ENCODE measurements at places on chromosomes 5 and 9.

DNA sequence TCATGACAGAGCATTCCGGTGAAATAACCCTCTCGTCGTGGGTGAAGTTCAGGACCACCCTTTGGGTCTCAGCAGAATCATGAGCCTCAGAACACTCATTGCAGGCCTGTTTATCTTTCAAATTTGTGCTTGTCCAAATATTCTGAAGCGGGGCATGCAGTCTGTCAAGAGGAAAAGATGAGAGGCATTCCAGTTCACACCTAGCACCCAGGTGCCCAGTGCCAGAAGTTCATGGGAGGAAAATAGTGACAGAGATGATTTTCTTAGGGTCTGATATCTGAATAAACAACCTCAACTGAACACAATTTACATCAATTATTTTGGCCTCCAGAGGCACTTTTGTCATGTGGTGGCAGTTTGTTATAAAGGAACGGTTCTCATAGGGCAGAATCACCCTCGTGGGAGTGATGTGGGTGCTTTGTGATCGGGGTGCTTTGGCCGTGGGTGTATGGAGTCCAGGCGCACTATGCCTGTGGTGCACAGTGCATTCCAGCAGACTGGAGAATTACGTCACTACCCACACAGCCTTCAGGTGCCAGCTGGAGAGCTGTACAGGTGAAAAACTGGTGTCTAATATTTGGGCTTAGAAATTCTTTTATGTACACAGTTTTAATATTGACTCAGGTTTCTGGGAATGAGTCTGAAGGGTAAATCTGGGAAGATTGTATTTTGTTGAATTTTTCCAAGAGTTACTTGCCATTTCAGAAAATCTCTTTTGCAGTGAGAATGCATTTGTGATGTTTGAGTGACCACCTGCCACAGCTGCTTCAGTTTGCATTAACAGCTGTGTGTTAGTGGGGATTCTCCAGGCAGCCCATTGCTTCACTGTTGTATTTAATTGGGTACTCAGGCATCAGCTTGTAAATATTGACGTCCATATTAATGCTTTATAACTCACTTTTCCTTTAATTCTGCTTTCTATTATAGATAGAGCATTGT, 289.3 kb downstream of the FANCC start:
- no peak for DNase-seq

- DNase-seq, result no peak
Measured at GRCh38 chr9:93910598-93910997, 44.6 kb downstream of the BARX1 start.

GRCh38 chr9:120833325-120833724, 9.4 kb downstream of the PSMD5 start:
- DNase-seq, result no peak

GRCh38 chr9:88051138-88051537, 76.8 kb upstream of the CDK20 start:
- no peak for DNase-seq

DNA sequence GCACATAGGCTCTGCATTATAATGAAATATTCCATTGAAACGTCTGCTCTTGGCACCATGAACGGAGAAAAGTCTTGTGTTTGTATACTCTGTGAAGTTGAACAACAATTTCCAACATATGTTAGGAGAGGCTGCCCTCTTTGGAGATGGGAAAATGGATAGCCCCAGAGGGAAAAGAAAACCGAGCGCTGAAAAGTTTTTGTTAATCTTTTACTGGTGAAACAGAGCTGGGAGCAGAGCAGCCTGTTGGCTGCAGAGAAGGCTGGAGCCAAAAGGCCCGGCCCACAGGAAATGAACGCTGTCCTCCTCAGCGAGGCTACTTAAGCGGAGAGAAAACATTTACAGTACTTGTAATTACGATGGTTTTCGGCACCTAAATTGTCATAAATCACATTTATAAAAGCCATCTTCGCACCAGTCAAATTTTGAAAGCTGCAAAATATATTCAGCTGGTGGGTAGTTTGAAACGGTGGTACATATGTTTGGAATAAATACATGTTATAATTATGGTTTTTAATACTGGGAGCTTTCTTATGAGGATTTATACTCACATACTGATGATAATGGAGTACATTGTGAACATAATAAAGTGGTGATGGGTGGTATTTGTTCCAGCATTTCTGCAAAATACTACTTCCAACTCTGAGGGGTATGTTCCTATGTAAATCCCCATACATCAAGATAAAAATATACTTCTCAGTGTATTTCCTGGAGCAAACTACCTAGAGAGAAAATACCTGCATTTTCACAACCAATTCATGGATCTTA, 129.6 kb upstream of the CNTLN start:
- DNase-seq, result no peak

DNA sequence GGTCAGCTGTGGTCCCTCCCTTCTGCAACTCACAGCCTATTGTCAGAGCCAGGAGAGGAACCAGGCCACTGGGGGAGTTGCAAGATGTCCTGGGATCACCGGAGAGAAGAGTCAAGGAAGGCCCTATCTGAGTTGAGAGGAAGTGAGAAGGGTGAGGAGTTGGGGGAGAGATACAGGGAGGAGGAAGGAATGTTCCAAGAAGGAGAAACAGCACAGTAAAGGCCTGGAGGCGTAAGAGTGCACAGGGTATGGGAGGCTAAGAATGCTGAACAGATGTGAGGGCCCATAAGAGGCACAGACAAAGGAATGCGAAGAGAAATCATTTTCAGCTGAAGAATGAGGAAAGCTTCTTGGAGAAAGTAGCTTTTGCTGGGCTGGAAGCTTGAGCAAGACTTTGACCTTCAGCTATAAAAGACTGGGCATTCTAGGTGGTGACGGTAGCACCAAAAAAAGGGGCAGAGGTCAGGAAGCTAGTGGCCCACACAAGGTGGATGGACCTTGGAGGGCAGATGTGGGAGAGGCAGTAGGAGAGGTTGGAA, 21.6 kb upstream of the CSF1R start:
- no peak for DNase-seq

DNA sequence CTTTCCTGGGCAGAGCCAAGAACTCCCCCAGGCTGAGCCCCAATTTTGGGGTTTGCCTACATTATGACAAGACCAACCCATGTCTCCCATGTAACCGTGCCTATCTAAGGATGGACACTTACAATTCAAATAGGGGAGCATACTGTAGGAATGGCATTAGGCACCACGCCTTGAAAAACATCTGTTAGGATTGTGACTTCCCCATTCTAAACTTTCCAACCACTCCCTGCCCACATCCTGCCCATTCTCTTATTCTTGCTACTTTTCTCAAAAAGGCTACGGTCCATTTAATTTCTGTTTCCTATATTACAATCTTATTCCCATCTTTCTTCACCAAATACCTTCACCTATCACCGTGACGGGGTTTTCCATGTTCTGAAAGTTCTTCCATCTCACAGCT, 99.2 kb downstream of the LPAR1 start:
- DNase-seq, result no peak

- no peak for DNase-seq
Measured at GRCh38 chr5:146513462-146513861, 2.5 kb downstream of the GPR151 start.

DNA sequence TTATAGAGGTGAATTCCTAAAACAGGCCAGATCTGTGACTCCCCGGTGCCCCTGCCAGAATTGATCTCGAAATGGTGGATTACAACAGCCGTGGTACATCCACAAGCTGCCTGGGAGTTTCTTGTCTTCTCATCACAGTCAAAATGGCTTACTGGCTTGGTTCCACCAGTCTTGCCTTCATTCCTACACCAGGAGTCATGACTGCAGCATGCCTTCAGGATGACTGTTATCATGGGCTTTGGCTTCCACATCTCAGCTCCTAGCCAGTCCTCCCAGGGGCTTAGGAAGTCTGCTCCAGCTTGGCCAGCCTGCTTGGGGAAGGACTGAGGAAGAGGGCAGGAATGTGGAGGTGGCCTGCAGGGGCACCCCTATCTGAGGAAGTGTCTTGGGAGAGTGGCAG, 132.9 kb upstream of the NR3C1 start:
- no peak for DNase-seq

- DNase-seq, result no peak
Measured at GRCh38 chr9:126517833-126518356, 95.8 kb upstream of the LMX1B start.

DNA sequence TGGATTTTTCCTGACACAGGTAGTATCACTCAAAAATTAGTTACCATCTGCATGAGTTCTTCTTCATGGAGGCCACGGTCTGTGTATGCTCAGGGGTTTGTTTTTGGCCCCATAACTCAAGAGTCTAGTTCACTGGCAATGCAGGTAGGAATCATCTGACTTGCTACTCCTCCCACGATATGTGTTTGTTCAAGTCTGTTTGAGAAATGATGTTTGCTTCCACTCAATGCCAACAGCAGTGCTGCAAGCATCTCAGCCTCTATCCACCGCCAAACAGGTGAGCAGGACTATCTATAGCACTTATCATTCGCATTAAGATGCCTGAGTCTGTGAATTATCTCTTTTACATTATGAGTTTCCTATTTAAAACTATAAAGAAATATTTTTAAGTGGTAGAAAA, 264.8 kb upstream of the PTGER4 start:
- DNase-seq, result no peak

GRCh38 chr5:172498431-172499129, 44.3 kb upstream of the SH3PXD2B start:
- no peak for DNase-seq

- DNase-seq, result no peak
Measured at GRCh38 chr5:149792540-149793255, 62.6 kb downstream of the PPARGC1B start.

DNA sequence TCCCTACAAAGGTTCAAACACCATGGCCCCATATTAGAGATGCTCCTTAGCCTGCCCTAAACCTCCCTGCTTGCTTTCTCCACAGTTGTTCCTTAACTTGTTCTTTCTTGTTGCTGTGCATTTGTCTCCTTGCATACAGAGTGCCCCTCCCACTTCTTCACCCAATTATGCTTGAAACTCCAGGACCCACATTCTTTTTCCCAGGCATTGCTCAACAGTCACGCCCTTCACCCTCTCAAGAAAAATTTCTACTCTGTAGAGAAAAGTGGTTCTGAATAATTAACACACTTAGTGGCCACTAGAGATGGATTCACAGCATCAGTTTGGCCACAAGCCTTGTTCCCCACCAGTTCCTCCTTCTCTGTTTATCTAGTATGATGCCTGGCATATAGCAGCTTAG, 57.7 kb downstream of the NREP start:
- no peak for DNase-seq

DNA sequence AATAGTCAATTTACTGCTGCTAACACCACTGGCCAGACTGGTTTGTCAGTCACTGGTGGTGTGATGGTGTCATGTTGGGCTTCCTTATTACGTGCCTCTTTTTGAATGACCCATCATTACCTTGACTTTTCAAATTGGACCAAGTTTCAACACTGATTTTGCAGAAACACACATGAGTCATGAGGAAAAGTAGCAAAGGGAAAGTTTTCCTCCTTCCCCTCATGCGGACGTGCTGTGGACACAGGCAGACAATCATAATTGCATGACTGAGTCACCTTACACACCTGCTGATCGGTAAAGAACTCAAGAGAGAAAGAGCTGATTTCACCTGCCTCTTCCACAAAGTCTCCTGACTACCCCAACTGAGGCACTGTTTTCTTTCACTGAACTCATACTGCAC, 324.5 kb downstream of the ARRDC3 start:
- DNase-seq, result no peak

DNA sequence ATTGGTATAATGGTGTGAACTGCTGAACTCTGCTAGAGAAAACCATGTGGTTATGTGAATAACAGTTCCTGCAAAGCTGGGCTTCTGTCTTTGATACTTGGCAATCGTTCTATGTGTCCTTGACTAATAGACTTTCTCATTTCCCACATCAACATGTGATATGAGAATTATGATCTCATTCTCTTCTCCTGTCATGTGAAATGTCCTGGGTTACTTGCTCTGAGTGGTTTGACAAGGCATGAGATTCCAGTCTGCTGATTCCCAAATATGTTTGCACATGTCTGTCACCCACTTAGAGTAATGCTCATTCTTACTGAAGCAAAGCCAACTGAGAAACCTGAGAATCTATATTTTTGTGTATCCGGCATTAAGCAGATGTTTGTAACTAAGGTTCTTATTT, 141.2 kb downstream of the PARP8 start:
- no peak for DNase-seq

GRCh38 chr5:113806250-113806649, 292.8 kb downstream of the YTHDC2 start:
- DNase-seq, result no peak

- no peak for DNase-seq
Measured at GRCh38 chr9:4287886-4288588, 11.8 kb downstream of the GLIS3 start.

- no peak for DNase-seq
Measured at GRCh38 chr9:116451500-116452115, 235.5 kb upstream of the TRIM32 start.

DNA sequence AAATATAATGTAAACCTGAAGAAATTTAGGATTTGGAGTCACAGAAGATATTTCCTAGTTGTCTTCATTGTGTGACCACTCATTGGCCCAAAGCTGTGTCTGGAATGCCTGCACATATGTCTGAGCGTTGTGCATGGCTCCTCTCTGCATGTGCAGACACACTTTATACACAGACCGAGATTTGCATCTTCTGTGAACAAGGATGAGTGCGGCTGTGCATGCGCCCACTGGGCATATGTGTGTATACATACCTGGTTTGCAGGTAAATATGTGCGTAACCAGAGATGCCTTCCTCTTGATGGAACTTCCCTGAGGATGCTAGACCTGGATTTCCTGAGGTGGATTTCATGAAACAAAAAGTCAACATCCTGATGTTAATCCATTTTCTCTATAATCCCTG, 19.1 kb downstream of the PHF2 start:
- DNase-seq, result no peak

DNA sequence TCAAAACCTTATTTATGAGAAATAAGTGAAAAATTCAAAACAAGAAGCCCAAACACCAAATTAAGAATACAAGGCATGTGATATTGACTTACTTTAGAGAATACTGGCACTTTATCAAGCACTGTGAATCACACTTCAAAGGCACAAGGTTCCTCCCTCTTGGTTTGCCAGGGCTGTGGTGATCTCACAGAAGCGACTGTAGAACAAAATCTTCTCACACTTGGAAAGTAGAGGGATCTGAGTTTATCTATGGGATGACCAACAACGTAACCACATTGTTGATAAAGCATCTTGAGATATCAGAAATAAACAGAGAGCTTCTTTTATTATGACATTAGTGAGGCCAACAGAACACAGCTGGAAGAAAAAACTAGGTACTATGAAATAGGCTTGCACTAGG, 295.9 kb downstream of the NFIB start:
- no peak for DNase-seq

GRCh38 chr5:149635394-149635793, 54.1 kb downstream of the ARHGEF37 start:
- no peak for DNase-seq

- no peak for DNase-seq
Measured at GRCh38 chr5:135979510-135979909, 24.7 kb upstream of the LECT2 start.

DNA sequence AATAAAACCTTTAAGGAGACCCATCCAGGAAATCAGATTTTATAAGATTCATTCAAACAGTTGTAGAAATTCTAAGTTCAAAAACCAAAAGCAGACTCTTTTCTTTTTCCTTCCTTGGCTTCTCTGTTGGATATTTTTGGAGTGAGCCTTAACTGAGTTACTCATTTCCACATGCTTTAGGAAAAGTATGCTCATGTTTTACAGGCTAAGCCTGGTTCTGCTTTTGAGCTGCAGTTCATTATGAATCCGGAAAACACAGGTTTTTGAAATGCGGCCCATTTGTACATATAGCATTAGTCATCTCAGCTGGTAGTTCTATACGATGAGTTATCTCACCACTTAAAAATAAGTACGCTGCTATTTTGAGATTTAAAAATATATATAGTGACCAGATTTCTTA, 156.6 kb upstream of the DMRT1 start:
- no peak for DNase-seq

- DNase-seq, result no peak
Measured at GRCh38 chr5:74875994-74876791, 10.0 kb upstream of the FAM169A start.

- no peak for DNase-seq
Measured at GRCh38 chr9:92406477-92406876, 2.1 kb upstream of the OGN start.

Data from endothelial cell (in vitro differentiated cells).